ENCODE measurements at places on chromosomes 7 and 10. TPM values are rescaled to one million over a fixed set of nuclear protein-coding genes. Genes with fewer than 3 reads are reported as not detected.

GRCh38 chr10:62885684-62886461 is 69.7 kb upstream of the EGR2 start:
- no peak for DNase-seq
- H3K4me3 ChIP-seq: no peak overlapping the region
- no peaks in the 10 kb centered on the region for H3K27me3 ChIP-seq
- no peak overlapping the region for H3K27ac ChIP-seq

GRCh38 chr7:12226756-12227155 is 15.7 kb downstream of the TMEM106B start:
- H3K27ac ChIP-seq: no peak overlapping the region
- no peaks in the 10 kb centered on the region for H3K27me3 ChIP-seq
- no peak overlapping the region for H3K4me3 ChIP-seq
- no peaks in the 10 kb centered on the region for H3K4me1 ChIP-seq

DNA sequence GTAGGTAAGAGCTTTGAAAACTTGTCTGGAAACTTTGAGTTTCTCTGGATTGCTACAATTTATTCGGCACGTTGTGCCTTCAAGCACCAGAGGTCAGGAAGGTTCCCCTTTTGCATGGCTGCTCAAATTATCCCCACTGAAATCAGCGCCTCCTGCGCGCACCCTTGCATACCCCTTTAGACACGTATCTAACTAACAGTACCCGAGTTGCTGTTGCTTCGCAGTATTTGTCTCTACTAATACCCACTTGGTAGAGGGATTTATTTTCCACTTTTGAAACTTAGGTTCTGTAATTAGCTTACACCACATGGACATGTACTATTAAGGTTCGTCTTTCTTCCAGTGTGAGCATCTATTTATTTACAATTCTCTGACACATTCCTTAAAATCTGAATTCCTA is 1.6 kb downstream of the MEOX2 start:
- H3K36me3 ChIP-seq: no peaks in the 10 kb centered on the region
- H3K4me3 ChIP-seq: peak overlapping the region; percentile 60
- no peaks in the 10 kb centered on the region for H3K4me1 ChIP-seq
- peak; percentile 52 for DNase-seq

DNA sequence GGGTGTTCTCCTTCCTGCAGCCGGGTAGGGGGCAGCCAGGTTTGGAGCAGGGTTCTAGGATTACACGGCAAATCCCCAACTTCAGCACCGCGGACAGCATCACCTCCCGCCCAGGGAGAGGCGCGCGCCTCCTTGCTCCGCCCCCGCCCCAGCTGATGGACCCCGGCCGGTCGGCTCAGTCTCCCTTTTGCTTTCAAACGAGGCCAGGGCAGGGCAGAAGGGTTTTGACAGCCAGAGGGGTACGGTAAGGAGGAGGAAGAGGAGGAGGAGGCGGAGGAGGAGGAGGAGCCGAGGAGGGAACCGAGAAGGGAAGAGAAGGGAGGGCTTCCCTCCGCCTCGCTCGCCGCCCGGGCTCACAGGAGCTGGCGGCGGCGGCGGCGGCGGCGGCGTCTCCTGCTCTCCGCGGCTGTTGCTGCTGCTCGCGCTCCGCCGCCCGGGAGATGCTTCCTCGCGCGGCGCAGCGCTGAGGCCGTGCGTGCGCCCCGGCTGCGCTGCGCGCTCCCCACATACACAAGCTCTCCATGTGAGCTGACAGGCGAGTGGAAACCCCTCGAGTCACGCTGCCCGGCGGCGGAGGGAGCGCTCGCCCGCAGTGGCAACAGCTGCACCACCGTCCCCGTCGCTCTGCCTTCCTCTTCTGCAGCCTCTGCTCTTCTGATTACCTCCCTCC is 615 bp upstream of the CNTNAP2 start:
- no peaks in the 10 kb centered on the region for H3K36me3 ChIP-seq
- no peaks in the 10 kb centered on the region for H3K4me1 ChIP-seq
- no peak overlapping the region for H3K27ac ChIP-seq
- no peak for DNase-seq
- H3K27me3 ChIP-seq: peaks cover 25% of the 10 kb centered on the region

GRCh38 chr10:127033216-127034033 is 128.2 kb downstream of the DOCK1 start:
- no peak overlapping the region for H3K4me3 ChIP-seq
- no peak overlapping the region for H3K27ac ChIP-seq
- H3K36me3 ChIP-seq: peaks cover 88% of the 10 kb centered on the region
- no peaks in the 10 kb centered on the region for H3K27me3 ChIP-seq
- H3K4me1 ChIP-seq: no peaks in the 10 kb centered on the region

- H3K36me3 ChIP-seq: no peaks in the 10 kb centered on the region
- no peaks in the 10 kb centered on the region for H3K4me1 ChIP-seq
- H3K27me3 ChIP-seq: no peaks in the 10 kb centered on the region
- no peak overlapping the region for H3K4me3 ChIP-seq
- DNase-seq: no peak
- H3K27ac ChIP-seq: no peak overlapping the region
Observed at GRCh38 chr10:93553482-93554315, 12.8 kb upstream of the FFAR4 start.

DNA sequence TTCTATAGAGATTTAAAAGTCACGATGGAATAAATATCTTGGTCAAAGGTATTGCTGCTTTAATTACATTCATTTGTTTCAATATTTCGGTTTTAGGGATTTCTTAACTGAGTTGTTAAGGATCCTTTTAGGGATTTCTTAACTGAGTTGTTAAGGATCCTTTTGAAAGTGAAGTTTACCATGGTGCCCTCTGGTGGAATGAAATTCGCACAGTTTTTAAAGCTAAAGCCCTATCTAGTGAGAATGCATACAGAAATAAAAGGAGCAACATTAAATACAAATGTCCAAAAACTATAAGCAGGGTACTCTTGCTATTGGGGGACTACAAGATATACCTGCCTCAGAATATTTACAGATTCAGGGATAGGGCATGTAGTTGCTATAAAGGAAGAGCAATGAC is 193.7 kb downstream of the RNLS start:
- H3K36me3 ChIP-seq: no peaks in the 10 kb centered on the region
- no peaks in the 10 kb centered on the region for H3K27me3 ChIP-seq
- DNase-seq: peak; percentile 73
- no peak overlapping the region for H3K4me3 ChIP-seq
- H3K4me1 ChIP-seq: no peaks in the 10 kb centered on the region

- H3K27me3 ChIP-seq: no peaks in the 10 kb centered on the region
- no peak for DNase-seq
- no peak overlapping the region for H3K4me3 ChIP-seq
- no peaks in the 10 kb centered on the region for H3K4me1 ChIP-seq
- H3K27ac ChIP-seq: no peak overlapping the region
Observed at GRCh38 chr7:7820409-7820808, 102.0 kb upstream of the RPA3 start.

DNA sequence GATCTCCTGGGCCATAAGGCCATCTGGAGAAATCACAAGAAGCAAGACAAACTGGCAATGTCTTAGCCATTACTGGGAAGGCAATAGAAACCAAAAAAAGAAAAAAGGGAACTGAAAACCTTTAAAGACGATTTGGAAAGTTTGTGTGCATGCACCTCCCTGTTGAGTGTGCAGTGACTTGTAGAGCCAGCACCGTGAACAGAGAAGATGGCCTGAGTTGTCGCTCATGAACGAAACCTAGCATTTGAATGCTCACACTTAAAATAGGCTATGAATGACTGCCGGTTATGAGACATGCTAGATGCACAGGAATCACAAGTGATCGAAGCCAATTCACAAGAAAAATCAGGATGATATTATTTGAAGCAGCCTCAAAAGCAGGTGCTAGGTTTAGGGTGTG is 151.3 kb upstream of the ADO start:
- no peaks in the 10 kb centered on the region for H3K27me3 ChIP-seq
- DNase-seq: no peak
- no peaks in the 10 kb centered on the region for H3K36me3 ChIP-seq
- no peak overlapping the region for H3K4me3 ChIP-seq
- no peaks in the 10 kb centered on the region for H3K4me1 ChIP-seq
- no peak overlapping the region for H3K27ac ChIP-seq

- peaks cover 12% of the 10 kb centered on the region for H3K36me3 ChIP-seq
- H3K27me3 ChIP-seq: no peaks in the 10 kb centered on the region
- no peak overlapping the region for H3K4me3 ChIP-seq
- H3K27ac ChIP-seq: no peak overlapping the region
- no peak for DNase-seq
Observed at GRCh38 chr7:76332078-76332477, 26.7 kb downstream of the YWHAG start.

- H3K36me3 ChIP-seq: no peaks in the 10 kb centered on the region
- DNase-seq: no peak
- H3K4me3 ChIP-seq: no peak overlapping the region
- H3K4me1 ChIP-seq: peaks cover 5% of the 10 kb centered on the region
- H3K27me3 ChIP-seq: no peaks in the 10 kb centered on the region
- no peak overlapping the region for H3K27ac ChIP-seq
Observed at GRCh38 chr7:112877691-112878460, 87.7 kb upstream of the TMEM168 start.

DNA sequence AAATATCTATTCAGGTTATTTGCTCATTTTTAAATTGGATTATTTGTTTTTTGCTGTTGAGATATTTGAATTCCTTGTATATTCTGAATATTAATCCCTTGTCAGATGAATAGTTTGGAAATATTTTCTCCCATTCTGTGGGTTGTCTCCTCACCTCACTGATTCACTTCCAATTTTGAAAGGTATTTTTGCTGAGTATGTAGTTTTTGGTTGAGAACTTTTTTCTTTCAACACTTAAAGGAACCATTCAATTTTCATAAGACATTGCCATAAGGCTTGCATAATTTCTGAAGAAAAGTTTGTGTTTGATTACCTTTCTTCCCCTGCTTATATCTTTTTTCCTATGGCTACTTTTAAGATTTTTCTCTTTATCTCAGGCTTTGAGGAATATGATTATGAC is 8.9 kb upstream of the SCRN1 start:
- no peaks in the 10 kb centered on the region for H3K27me3 ChIP-seq
- peaks cover 11% of the 10 kb centered on the region for H3K36me3 ChIP-seq
- peaks cover under 1% of the 10 kb centered on the region for H3K4me1 ChIP-seq
- no peak overlapping the region for H3K4me3 ChIP-seq
- no peak overlapping the region for H3K27ac ChIP-seq

DNA sequence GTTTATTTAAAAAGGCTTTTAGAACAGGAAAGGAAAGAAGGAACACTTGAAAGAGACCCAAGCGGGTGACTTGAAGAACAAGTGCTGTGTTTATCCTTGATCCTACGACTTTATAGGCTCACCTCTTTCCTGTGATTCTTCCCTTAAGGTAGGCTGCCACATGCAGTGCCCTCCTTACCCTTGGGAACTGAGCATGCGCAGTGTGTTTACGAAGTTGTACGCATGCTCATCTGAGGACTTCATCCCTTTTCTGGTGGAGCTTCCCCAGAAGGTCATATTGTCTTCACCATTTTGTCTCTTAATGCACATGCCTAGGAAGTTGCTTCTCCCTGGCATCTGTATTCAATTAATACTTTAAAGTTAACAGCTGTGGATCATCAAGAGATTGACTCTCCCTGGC is 49.9 kb upstream of the VOPP1 start:
- no peaks in the 10 kb centered on the region for H3K36me3 ChIP-seq
- H3K4me3 ChIP-seq: no peak overlapping the region
- H3K4me1 ChIP-seq: no peaks in the 10 kb centered on the region
- H3K27me3 ChIP-seq: no peaks in the 10 kb centered on the region

DNA sequence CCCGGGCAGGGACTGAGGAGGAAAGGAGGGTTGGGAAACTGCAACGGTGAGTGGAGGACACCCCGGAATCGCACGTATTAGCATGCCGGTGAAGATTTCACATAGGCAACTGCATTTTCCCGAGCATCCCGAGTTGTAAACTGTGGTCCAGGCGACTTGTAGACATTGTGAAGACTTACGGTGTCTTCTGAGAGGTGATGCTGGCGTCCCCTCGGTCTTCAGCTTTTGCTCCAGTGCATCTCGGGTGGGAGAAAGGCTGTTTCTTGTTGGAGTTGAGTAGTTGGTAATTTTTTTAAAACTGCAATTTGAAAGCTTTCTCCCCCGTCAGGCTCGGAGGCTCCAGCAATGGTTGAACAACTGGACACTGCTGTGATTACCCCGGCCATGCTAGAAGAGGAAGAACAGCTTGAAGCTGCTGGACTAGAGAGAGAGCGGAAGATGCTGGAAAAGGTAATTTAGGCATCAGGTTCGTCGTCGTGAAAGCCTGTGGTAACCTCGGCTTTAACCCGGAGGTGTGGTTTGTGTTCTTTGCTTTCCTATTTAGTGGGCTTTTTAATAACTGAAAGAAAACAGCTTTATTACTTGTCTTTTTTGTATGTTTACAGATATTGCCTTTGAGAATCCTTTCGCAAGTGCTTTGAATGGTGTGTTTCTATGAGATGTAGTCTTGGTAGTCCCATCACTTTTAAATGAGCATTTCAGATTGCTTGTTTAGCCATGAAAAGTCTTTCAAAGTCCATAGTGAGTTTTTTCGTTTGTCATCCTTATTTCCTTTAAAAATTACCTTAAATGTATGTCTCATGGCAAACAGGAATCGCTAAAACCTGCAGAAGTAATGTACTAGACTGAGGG is 687 bp downstream of the HELLS start:
- H3K27me3 ChIP-seq: no peaks in the 10 kb centered on the region
- DNase-seq: no peak
- H3K36me3 ChIP-seq: no peaks in the 10 kb centered on the region
- H3K4me3 ChIP-seq: peak overlapping the region; percentile 89
- H3K27ac ChIP-seq: no peak overlapping the region

DNA sequence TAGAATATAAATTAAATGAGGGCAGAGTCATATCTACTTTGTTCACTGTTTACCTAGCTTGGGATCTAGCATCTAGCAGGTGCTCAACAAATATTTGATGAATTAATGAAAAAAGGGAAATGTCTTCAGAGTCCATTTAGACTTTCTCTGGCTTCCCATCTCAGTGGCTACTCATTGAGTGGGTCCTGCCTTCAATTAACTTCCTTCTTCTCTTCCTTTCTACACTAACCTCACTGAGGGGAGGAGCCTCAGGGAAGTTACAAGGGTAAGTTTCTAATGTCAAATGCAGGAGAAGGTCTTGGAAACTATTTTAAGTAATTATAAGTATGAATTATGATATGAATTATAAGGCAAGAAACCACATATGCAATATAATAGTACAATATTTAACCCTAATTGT is 28.2 kb upstream of the MPP7 start:
- no peak overlapping the region for H3K4me3 ChIP-seq
- no peaks in the 10 kb centered on the region for H3K27me3 ChIP-seq
- peaks cover 7% of the 10 kb centered on the region for H3K4me1 ChIP-seq
- DNase-seq: no peak
- no peak overlapping the region for H3K27ac ChIP-seq

DNA sequence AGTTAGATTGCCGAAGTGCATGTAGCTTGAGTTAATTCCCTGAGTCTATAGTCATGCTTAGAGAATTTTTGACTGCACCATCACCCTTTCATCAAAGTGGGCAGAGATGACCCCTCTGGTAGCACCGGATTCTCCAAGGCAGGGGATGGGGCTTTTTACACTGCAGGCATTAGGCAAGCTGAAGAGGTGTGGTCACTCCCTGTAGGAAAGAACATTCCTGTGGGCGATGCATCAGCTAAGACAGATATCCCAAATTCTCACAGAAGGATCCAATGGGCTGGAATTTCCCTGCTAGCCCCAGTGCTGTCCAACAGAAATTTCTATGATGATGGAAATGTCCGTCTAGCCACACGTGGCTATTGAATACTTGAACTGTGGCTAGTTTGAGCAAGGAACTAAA is 118.2 kb downstream of the ADAM12 start:
- no peaks in the 10 kb centered on the region for H3K27me3 ChIP-seq
- H3K36me3 ChIP-seq: no peaks in the 10 kb centered on the region
- no peak for DNase-seq
- no peak overlapping the region for H3K4me3 ChIP-seq
- no peaks in the 10 kb centered on the region for H3K4me1 ChIP-seq

GIMAP2 gene
- total RNA-seq: 7.2 TPM

TRAPPC14 gene
- total RNA-seq: 36.9 TPM

NEBL gene
- total RNA-seq: 34.5 TPM

ADAMTS14 gene
- 4.2 TPM for total RNA-seq

C7orf33 gene
- not detected for total RNA-seq

SPDYE5 gene
- not detected for total RNA-seq
